ENCODE measurements at places on chromosomes 16 and 17.

DNA sequence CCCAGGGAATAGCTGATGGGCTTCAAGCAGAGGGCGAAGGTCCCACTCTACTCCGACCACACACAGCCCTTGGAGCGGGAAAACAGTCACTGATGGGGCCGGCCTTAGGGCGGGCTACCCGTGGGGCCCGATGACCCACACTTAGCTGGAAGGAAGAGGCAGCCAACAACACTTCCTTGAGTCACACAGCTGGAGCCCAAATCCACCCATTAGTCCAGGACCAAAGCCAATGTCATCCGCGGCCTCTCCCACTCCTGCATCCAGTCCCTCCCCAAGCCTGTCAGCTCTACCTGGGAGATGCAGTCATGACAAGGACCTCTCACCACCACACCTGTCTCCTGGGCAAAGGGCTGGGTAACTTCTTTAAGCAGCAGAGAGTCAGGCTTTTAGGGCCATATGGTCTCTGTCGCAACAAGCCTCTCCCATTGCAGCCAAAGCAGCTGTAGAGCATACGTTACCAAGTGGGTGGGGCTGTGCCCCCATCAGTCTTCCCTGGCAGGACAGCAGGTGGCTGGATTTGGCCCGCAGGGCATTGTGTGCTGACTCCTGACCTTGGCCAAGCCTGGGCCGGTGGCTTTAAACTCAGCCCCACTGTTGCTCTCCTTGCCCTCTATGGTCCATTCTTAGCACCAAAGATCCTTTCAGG lies 110.7 kb downstream of the SOCS1 start:
- DNase-seq, result no peak

DNA sequence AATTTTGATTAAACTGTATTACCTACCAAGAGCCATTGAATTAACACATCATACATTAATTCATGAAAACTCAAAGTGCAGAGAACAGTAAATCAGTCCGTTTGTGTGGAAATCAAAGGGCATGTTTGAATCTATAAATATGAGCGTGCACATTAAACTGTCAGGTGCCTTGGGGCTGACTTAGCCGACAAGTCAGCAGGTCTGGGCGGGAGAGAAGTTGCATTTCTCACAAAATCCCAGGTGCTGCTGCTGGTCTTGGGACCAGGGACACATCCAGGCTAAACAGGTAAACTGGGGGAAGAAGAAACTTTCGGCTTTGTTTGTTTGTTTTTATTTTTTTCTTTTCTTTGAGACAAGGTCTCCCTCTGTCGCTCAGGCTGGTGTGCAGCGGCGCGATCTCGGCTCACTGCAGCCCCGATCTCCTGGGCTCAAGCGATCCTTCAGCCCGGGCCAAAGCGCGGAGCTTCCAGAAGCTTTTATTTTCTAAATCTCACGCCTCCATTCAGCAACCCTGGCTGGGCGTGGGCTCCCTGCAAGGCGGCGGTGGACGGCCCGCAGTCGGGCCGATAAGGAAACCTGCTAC lies 213.9 kb downstream of the MRTFB start:
- peak; percentile 61 for DNase-seq

DNA sequence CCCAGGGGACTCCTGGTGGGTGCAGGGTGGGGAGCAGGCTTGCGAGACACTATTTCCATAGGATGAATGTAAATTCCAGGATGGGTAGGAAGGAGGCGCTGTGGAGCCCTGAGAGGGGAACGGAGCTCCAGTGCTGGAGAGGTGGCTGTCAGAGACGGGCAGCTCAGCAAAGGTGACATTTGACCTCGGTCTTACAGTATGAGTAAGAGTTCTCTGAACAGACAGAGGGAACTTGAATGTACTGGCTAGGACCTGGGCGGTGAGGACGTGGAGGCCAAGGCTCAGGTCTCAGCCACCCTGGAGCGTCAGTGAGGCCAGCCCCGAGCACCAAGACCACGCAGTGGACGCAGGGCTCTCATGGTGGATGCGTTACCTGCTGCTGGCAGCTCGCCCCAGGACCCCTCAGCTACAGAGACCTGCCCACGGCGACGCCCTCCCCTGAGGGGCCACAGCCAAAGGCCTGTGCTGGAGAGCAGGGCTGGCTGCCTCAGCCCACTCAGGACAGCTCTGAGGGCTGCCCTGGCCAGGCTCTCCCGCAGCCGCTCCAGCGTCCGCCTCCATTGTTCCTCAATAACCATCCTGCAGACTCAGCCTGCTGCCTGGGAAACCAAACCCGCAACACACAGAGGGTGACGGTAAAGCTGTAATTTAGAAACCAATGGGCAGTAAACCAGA lies 65.9 kb upstream of the TNRC6C start:
- no peak for DNase-seq

GRCh38 chr16:60419859-60420258 lies 1616.4 kb downstream of the CDH8 start:
- DNase-seq, result no peak
